Fibroblast of skin of abdomen (primary cell): ENCODE measurements at places on chromosomes 5 and 9.

- peak; percentile 50 for DNase-seq
These were observed 6.1 kb upstream of the PRR16 start for GRCh38 chr5:120457839-120458507.

DNA sequence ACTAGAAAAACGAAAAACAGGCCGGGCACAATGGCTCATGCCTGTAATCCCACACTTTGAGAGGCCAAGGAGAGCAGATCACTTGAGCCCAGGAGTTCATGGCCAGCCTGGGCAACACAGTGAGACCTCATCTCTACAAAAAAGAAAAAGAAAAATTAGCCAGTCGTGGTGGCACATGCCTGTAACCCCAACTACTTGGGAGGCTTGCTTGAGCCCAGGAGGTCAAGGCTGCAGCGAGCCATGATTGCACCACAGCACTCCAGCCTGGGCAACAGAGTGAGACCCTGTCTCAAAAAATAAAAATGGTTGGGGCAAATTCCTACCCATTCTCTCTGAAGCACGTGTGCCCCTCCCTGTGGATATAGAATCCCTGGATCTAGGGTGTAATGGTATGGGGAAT, 8.4 kb upstream of the CFAP157 start:
- DNase-seq = no peak

DNA sequence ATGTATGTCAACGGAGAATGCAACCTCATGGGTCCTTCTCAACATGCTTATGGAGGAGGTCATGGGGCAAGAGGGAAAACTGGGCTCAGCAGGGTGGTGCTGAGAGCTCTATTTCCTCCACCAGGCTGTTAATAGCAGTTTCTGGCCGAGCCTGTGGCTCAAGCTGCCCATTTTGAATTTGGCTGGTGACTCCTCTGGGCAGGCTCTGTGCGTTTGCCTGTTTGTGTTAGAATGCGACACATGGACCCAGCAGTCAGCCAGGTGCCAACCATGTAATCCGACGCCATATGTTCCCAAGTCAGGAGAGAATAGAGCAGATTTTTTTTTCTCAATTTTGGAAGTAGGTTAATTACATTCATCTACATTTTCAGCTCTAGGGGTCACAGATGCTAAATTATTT, 387.7 kb upstream of the CLINT1 start:
- no peak for DNase-seq

- DNase-seq = no peak
These were observed 352.5 kb upstream of the NUDT12 start for GRCh38 chr5:103915081-103915480.

DNA sequence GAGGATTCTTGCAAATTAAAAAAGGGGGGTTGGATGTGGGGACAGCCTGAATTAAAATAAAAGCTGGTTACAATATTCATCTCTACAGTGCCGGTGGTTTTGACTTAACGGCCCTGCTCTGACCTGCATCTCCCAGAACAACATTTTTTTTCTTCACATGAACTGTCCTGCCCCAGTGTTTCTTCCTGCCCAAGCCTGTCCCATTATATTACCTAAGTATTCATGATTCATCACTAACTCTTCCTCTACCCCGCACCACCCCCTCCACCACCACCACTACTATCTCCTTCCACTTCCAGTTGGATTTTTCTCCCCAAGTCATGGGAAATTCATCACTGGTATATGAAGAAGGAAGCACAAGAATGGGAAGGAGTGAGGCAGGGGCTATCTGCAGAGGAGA, 90.1 kb downstream of the ZFAND5 start:
- no peak for DNase-seq

DNA sequence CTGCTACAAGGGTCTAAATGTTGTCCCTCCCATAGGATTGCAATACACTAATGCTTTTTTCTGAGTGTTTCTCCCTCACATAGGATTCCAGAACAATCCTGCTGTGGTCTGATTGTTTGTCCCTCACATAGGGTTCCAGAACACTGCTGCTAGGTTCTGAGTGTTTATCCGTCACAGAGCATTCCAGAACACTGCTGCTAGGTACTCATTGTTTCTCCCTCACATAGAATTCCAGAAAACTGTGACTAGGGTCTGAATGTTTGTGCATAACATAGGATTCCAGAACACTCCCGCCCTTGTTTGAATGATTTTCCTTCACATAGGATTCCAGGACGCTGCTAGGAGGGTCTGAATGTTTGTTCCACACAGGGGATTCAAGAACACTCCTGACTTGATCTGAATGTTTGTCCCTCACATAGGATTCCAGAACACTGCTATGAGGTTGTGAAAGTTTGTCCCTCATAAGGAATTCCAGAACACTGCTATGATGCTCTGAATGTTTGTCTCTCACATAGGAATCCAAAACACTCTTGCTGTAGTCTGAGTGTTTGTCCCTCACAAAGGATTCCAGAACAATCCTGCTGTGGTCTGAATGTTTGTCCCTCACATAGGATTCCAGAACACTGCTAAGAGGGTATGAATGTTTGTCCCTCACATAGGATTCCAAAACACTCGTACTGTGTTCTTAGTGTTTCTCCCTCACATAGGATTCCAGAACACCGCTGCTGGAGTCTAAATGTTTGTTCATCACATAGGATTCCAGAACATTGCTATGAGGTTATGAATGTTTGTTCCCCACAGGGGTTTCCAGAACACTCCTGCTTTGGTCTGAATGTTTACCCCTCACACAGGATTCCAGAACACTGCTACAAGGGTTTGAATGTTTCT, 213.5 kb downstream of the FOXD4L6 start:
- DNase-seq = no peak

DNA sequence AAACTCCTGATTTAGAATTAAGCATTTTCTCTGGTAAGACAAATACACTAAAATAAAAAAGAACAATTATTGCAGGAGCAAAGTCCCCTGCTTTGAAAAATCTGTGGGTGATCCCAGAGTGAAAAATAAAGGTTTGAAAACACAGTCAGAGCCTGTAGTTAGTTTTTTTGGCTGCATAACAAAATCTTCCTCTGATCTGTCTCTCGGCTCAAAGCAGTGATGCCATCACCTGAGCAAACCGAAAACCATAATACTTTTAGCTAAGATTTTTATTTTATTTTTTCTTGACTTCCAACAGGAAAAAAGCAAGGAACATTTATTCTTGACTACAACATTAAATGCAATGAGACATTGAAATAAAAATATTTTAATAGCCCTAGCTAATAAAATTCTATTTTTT, 1.2 kb downstream of the CDH18 start:
- no peak for DNase-seq

DNA sequence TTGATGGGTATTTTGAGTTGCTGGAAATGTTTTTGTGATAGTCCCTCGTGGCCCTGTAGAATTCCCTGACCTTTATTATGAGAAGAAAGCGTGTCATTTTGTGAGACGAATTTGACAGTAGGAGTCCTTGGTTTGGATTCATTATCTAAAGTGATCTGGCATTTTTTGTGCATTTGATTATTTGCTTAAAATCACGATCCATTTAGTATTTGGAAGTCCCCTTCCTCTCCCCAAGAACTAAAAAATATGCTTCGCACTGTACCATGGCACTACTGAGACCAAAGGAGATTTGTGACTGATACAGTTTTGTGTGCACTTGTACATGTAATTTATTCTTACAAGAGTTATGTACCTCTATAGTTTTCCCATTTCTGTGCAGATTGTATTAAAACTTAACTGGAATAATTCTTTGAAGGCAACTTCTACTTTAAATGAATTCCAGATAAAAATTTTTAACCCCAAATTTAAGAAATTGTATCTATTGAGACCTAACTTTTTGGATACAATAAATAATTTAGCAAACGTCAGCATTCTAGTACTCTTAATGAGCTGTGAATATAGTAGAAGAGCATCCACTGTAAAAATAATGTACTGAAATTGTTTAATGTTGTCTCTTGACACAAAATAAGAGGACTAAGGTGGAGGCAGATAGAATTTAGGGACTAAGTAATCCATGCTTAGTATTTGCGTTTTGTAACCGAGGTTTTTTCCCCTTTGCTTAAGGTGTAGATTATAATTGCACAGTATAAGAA, 2.1 kb downstream of the MAP3K1 start:
- DNase-seq = no peak
